ENCODE measurements at places on chromosomes 13 and 19.

DNA sequence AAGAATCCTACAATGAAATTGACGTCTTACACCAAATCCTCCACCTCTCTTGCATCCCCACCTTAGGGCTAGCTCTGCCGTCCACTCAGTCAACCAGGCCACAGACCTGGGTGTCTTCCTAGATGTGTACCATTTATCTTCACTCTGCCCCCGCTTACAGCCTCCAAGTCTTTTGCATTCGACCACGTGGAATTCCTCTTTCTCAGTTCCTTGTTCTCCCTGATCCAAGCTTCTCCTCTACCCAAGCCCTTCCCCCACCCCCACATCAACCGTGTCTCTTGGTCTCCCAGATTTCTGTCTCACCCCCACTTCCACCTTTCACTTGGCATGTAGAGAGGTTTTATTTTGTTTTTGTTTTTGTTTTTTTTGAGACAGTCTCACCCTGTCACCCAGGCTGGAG is 1.2 kb upstream of the DMWD start:
- ATAC-seq: no peak

DNA sequence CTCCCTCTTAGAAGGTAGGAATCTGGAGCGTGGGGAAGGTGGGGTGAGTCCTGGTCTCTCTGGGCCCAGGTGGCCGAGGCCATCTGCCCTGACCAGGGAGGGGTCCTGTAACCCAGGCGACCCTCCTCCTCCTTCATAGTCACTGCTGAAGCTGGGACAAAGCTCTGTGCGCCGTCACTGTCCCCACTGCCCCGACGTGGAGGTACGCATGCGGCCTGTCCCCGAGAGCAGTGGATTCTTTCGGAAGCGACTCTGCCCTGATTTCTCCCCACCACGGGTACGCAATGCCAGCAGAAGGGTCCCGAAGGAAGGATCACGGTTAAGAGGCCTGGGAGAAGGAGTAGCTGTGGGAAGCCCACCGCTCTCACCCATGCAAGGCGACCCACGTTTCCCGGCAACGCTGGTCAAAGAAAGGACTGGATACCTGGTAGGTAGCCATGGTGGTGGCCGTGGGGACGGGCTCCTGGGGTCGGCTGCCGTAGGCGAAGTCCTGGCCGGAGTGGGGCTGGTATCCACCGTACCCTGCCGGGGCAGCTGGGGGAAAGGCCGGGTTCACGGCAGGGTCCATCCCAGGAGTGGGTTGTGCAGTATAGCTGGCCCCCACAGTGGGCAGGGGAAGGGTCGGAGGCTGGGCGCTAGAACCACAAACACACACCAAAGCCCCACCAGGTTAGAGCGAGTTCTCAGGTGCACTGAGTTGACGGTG is 34.3 kb downstream of the ZFR2 start:
- ATAC-seq: no peak

DNA sequence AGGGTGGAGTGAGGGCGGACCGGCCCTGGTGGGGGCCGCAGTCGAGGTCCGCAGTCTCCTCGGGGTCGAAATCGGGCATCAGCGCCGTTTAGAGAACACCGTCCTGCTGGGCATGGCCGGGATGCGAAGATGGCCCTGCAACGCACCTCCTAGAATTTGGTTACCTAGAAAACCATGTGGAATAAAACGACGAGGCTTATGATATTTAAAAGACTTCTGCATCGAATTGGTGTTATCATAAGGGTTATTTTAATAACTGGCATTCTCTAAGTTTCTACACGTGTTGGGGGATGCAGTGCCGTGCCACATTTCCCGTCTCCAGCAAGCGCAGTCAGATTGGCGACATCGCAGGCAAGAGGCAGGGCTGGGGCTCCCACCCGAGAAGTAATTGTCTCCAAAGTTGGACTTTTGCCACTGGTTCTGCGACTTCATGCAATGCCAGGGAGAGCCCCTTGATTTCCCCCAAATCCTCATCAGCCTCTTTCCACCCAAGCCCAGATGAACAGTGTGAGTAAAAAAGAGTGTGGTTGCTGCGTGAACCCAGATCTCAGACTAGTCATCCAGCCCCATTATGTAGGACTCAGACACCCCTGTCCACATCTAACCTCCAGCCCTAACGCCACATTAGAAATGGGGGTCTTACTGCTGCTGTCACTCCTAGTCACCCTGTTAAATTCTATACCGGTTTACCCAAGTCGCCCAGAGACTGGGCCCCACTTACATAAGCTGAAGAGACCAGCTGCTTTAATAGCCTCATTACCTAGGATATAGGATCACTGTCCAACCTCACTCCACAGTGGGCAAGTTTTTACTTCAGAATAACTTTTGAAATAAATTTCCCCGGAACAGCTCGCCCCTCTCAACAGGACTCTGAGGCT is 571 bp upstream of the DHRS12 start:
- ATAC-seq: no peak

DNA sequence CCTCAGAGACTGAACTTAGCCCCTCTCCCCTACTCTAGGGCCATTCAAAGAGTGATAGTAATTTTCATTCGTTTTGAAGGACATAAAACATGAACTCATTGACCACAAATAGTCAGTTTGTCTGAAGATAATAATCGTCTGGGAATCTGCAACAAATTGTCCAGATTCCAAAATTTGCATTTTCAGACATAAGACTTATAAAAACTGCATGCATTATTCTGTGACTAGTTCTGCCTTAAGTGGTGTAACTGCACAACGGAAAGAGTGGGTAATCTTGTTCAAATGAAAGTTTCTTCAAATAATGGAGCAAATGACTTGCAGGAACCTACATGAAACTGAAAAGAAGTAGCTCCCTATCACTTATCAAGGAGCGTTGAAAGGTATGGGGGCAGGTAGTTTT is 8.4 kb downstream of the CSNK1A1L start:
- no peak for ATAC-seq

DNA sequence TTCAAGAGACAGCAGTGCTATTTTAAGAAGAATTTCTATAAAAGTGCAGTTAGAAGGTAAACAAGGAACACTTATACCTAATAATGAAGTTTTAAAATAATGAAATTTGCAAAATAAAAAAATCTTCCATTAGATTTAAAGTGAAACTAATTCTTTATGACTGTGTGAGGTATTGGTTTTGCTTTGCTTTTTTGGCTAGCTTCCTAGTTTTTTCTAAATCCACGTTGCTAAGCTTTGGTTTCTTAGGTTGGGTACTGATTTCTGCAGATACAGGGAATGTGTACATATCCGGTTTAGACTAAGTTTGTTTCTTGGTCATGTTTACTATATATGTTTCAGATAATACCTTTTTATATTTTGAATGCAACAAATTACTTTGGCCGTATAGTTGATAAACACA is 59.8 kb downstream of the SLC7A9 start:
- ATAC-seq: no peak

DNA sequence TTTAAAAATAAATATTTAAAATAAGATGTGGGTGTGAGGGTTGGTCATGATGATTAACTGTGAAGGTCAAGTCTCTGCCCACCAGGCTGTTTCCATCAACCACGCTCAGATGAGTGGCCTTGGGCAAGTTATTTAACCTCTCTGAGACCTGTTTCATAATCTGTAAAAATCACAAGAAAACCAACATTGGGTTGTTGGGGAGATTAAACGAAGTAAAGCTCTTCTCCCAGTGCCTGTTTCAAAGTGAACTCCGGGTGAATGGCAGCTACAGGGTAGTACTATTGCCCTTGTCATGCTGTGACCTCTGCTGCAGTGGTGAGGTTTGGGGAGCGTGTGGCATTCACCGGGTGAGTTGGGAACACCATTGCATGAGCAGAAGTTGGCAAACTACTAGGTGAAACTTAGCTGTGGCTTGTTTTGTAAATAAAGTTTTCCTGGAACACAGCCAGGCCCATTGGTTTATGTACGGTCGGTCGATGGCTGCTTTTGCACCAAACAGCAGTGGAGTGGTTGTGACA is 153.2 kb downstream of the USP12 start:
- no peak for ATAC-seq

DNA sequence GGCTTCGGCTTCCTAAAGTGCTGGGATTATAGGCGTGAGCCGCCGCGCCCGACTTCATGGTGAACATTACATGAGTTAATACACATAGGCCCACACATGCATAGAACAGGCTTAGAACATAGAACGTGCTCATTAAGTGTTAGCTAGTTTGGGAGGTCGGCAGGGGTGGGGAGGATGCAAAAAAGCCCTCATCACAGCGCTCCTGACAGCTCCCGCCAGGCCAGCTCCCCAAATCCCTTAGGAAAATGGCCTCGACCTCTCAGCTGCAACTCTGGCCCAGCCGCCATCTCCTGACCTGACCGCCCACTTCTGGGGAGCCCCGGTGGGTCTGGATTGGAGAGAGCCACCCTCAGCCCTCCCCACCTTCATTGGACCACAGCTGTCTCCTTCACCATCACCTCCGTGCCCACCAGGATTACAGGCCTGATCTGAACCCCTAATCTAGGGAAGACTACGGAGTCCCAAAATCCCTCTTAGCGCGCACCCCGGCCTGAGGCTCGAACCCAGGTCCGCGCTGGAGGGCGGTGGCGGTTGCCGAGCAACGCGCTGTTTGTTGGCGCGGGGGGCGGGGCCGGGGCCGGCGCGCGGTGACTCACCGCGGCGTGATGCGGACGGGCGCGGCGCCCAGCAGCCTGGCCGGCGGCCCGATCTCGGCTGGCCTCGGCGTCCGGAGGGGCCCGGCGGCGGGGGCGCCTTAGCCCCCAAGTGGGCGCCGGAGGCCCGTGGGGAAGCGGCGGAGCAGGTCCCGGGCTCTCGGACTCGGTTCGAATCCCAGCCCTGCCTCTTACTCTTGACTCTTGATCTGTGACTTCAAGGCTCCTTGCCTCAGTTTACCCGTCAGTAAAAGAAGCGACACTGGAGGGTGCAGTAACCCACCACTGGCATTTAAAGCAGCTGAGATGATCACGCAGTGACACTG is 26.7 kb upstream of the NANOS3 start:
- ATAC-seq: peak; percentile 40

DNA sequence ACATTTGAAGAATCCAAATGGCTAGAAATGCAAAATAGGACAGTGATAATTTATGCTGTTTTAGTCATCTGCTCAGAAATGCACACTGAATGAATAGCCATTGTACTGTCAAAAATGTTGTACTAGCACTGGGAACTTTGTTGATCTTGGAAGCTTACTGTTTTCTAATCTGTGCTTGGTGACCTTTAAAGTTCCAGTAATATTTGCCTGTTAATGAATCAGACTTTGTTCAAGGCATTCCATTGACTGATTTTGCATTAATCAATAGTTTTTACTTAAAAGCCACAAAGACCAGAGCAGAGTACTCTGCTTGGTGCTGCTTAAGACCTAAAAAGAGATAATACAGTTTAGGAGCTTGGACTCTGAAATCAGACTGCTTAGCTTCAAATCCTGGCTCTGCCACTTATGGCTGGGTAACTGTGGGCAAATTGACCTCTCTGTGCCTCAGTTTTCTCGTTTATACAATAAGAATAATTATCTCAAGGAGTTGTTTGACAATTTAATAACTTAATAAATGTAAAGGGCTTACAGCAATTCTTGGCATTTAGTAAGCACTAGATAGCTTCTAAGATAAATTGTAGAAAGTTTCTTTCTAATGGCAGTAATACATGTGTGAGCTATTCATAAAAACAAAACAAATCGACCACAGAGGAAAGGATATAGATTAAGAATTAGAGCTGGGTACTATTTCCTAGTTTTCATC is 4.6 kb upstream of the SLAIN1 start:
- no peak for ATAC-seq

DNA sequence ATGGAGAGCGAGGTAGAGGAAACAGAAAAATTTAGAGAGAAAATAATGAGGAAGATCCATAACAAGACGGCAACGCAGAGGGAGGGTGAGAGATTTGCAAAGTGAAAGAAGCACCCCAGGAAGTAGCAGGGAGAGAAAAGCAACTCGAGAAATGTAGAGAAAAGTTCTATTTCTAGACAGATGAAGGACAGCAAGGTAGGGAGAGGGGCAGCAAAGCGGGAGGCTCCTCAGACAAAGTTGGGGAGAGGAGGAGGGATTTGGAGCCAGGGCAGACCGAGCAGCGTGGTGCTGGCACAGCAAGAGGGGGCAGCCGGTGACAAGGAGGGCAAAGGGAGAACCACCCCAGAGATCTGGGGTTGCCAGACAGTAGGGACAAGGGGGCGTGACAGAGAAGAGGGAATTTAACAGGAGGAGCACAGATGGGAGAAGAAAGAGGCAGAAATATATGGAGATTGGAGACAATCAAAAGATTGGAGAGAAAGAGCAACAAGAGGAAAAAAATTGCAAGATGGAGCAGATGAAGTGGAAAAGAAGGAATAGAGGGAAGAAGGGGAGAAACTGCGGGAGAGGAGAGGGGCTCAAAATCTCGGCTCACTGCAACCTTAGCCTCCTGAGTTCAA is 989 bp downstream of the ZNF766 start:
- ATAC-seq: peak; percentile 19

DNA sequence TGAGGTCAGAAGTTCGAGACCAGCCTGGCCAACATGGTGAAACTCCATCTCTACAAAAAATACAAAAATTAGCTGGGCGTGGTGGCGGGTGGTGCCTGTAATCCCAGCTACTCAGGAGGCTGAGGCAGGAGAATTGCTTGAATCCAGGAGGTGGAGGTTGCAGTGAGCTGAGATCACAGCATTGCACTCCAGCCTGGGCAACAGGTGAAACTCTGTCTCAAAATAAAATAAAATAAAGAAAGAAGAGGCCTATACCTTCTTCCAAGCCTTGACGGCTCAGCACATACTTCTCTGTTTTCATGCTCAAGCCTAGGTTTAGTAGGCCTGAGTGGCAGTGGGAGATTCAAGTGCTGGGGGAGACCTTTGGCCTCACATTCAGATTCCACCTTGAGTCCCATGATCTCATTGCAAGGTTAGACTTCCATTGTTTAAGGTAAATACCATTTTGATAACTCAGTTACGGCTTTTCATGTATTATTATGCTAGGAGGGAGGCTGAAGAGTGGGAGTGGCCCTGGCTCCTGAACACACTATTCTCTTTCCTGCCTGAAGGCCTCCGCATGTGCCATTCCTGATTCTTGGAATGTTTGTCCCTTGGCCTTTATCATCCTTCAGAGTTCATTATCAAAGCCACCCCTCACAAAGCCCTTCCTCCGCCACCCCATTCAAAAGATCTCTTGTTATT is 1.6 kb upstream of the SPINT2 start:
- ATAC-seq: no peak
